ENCODE measurements at places on chromosomes 1 and 21. TPM values are rescaled to one million over a fixed set of nuclear protein-coding genes. Genes with fewer than 3 reads are reported as not detected.

The E2F2 gene
- polyA plus RNA-seq, result 4.7 TPM

The IGFN1 gene
- not detected for polyA plus RNA-seq

The ARTN gene
- not detected for polyA plus RNA-seq

DNA sequence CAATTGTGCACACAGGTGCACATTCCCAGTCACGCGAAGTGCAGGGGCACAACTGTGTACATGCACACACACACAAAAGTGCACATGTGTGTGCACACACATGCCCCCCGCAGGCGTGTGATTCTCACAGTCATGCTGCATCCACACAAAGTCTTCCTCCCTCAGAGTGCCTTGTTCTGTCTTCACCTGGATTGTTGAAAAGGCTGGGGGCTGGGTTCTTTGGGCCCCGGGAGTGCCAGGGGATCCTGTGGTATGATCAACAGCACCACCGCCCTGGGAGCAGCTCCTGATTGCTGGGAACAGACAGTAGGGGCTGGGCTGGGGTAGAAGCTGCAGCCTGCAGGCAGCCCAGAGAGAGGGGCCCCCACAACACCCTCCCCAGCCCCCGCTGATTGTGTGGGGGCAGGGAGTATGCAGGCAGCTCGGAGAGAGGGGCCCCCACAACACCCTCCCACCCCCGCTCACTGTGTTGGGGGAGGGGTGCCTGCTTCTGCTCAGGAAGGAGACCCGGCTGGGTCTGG lies 3.4 kb downstream of the COL18A1 start:
- DNase-seq, result no peak

The SRSF4 gene
- polyA plus RNA-seq, result 28.7 TPM

The PTGS2 gene
- polyA plus RNA-seq, result 113 TPM

The OR2L5 gene
- polyA plus RNA-seq, result not detected

The OLIG1 gene
- 20.0 TPM for polyA plus RNA-seq

The ST6GALNAC5 gene
- not detected for polyA plus RNA-seq

GRCh38 chr1:204125759-204126351 lies 26.0 kb downstream of the ETNK2 start:
- no peak for DNase-seq

DNA sequence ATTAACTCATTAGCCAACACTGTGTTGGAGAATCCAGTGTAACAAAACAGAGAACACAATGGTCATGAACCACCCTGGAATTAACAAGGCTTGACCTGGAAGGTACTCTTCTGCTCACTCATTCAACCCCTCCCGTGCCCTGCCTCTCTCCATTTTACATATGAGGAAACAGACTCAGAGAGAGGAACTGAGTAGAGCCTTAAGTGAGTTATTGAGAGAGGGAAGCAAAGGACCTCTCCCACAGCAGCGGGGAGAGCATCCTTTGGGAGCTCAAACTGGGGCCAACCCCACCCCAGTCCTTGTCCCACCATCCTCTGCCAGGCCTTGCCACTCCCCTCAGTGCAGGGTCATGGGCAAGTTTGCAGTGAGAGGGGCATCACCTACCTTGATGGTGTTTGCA lies 1.4 kb downstream of the S100A12 start:
- no peak for DNase-seq

GRCh38 chr1:13714851-13715250 lies 14.9 kb downstream of the PRDM2 start:
- DNase-seq, result no peak

- no peak for DNase-seq
These were observed 77.8 kb downstream of the CD58 start for GRCh38 chr1:116493036-116493435.

GRCh38 chr1:202692959-202693555 lies 17.2 kb downstream of the SYT2 start:
- DNase-seq, result peak; percentile 39

The AGT gene
- not detected for polyA plus RNA-seq

The UHMK1 gene
- polyA plus RNA-seq, result 27.7 TPM
